Immature natural killer cell (primary cell): ENCODE measurements at places on chromosomes 1 and 21.

DNA sequence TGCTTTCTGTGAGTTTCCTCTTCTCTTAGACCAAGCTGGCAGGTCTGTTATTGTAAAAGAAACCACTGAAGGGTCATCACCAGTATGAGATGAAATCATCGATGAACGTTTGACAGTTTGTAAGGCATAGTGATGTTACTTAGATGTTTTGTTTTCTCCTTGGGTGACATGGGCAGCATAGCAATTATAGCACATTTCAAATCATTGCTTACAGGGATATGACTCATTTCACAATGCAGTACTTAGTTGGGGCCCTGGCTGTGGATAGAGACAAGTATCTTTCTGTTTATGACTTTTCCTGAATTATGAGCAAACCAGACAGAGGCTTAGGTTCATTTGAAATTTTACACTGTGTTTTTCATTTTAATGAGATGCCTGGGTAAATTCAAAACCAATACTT lies 313.0 kb downstream of the RWDD3 start:
- no peak for DNase-seq

GRCh38 chr1:116495535-116495934 lies 75.3 kb downstream of the CD58 start:
- no peak for DNase-seq

- DNase-seq = peak; percentile 24
Observed at GRCh38 chr1:193406901-193407300, 220.5 kb upstream of the B3GALT2 start.

DNA sequence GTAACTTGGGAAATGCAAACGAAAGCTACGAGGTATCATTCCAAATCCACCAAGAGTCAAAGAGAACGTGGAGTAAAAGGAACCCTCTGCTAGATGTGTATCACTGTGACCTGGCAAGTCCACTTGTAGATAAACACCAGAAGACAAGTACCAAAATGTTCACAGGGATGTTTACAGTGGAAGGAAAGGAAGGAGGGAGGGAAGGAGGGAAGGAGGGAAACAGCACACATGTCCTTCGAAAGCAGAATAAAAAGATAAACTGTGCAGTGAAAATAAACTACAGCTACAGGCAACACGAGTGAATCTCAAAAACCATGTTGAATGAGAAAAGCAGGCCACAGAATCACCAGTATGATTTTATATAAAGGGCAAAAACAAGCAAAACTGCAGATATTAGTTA lies 59.9 kb downstream of the TP53BP2 start:
- DNase-seq = no peak

GRCh38 chr21:43809853-43810504 lies 20.6 kb downstream of the RRP1 start:
- no peak for DNase-seq

DNA sequence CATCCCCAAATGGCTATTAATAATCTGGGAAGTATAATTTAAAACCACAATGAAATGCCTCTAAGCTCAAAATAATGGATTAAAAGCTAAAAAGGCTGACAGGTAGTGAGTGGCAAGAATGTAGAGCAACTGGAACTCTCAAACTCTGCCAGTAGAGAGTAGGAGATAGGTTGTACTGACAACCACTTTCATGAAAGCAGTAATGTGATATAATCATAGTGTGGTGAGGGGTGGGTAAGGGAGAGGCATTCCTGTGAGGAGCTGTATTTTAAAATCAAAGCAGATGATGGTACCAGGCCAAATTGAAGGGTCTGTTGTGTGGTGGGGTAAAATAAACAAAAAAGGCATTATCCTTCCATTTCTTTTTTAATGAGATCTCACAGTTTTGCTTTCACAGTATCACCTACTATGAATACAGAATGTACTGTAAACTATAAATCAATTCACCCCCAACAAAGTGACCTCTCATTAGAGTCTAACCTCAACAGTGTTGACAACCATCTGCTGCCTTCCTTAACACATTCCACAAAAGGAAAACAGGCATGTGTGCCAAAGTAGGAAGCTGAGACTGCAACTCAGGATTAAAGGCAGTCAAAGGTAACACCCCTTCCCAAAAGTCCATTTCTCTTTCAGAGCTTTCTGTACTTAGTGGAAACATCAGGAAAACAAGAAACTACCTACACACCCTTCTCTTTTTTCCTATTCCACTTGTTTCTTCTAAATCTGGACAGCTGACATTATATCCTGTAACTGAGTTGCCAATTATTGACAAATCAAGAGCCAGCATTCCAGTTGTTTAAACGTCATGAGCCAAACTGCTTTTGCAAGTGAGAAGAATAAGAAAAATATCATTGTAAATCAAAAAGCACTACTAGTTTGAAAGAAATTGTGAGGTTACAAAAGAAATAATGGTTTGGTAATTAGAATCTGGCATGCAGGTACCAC lies 130.8 kb downstream of the FAF1 start:
- DNase-seq = no peak

DNA sequence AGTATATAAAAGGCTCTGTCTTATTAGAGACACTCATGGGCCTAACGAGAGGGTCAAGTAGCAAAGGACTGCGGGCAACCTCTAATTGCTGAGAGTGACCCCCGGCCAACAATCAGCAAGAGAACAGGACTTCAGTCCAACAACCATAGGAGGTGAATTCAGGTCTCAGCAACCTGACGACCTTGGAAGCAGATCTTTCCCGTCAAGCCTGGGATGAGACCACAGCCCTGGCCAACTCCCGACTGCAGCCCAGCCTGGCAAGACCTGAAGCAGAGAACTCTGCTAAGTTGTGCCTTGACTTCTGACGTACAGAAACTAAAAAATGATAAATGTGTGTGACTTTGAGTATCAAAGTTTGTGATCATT lies 5.7 kb downstream of the ECHDC2 start:
- DNase-seq = no peak

- DNase-seq = no peak
Observed at GRCh38 chr1:112502826-112503225, 5.9 kb upstream of the WNT2B start.

GRCh38 chr1:2132222-2133038 lies 62.1 kb downstream of the FAAP20 start:
- DNase-seq = no peak

DNA sequence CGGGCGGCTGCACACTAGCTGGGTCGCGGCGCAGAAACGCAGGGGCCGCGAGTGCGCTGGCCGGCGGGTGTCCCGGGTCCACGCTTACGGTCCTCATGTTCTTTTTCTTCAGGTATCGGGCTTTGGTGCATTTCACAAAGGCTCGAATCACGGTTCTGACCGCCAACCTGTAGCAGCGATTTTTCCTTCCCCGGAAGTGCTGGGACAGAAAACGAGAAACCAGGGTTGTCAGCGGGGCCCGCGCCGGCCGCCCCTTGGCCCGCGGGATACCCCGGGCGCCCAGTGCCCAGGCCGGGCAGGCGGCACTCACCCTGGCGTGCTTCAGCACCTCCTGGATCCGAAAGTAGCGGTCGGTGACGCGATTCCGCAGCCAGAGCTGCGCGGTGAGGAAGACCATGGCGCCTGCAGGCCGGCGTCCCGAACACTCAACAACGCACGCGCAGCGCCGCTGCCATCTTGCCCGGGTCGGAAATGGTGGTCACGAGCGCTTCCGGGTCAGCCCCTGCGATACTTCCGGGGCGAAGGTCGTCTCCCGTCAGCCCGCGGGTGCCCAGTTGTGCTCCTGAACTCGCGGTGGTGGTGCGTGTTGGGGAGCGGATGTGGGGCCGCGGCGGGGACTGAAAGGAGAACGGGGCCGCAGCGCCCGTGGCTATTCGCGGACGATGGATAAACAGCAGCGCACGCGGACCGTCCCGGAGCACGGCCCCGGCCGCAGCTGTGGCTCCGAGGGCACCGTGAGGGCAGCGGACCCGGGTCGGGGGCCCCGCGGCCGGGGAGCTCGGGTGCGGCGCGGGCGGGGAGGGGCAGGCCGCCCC lies at the start of gene MRPL20:
Gene MRPL20 (minus strand): TSS at position 473 of the 815 bp plus-strand sequence. CDS start 76 bp downstream, at position 397.
- peak; percentile 96 for DNase-seq

- no peak for DNase-seq
Observed at GRCh38 chr21:21226472-21226871, 228.3 kb downstream of the NCAM2 start.

DNA sequence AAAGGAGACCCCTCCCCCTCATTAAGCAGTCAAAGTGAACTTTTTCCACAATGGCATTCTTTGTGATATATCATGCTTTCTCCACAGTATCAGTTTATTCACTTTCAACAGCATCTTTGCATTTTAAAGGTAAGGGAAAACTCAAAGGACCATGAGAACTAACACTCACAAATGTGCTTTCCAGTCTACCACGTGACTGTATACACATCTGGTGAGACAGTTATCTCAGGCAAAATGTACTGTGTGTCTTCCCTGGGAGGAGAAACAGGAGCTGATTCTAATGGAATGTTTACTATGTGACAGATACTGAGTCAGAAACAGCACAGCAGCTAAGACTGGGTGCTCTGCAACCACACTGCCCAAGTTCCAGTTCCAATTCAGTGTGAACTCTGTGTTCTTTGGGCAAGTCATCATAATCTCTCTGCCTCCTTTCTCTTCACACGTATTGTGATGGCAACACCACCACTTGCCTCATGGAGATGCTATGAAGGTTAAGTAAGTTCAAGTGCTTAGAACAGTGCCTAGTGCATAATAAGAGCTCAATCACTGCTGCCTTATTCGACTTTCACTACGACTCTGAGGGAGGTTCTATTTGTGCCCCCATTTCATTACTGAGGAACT lies 79.0 kb downstream of the SLC45A1 start:
- peak; percentile 59 for DNase-seq
